Muscle of leg (tissue), 16 donors: ENCODE measurements at places on chromosomes 1 and 21. TPM values are rescaled to one million over a fixed set of nuclear protein-coding genes. Genes with fewer than 3 reads are reported as not detected.
A peak's percentile ranks its signal among the peaks of the same experiment; 100 is the strongest.

DNA sequence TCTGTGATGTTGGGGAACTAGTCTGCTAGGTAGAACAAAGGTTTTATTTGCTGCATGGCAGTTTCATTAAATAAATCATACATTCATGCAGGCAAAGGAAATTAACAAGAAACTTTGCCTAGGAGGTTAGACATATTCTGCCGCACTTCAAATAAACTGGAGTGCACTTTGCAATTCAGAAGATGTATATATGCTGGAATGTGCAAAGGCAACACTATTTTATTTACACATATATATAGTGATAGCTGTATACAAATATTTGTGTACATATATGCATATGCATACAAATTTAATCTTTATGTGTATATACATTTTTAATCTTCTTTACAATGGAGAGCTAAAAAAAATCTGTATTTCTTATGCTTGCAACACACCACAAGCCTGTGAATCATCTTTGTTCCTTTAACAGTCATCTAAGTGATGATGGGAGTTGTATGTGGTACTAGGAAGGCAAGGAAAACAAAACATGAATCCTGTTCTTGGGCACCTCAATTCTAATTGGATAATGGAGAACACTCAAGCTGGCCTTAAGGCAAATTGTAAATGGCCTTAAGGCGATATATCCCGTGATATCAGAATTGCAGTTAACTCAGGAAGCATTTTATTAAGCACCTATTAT is 605.8 kb upstream of the CAMK1G start:
- no peak overlapping the region for H3K27ac ChIP-seq
- DNase-seq = no peak
- H3K27me3 ChIP-seq = no peaks in the 10 kb centered on the region
- H3K36me3 ChIP-seq = no peaks in the 10 kb centered on the region
- no peaks in the 10 kb centered on the region for H3K4me1 ChIP-seq

DNA sequence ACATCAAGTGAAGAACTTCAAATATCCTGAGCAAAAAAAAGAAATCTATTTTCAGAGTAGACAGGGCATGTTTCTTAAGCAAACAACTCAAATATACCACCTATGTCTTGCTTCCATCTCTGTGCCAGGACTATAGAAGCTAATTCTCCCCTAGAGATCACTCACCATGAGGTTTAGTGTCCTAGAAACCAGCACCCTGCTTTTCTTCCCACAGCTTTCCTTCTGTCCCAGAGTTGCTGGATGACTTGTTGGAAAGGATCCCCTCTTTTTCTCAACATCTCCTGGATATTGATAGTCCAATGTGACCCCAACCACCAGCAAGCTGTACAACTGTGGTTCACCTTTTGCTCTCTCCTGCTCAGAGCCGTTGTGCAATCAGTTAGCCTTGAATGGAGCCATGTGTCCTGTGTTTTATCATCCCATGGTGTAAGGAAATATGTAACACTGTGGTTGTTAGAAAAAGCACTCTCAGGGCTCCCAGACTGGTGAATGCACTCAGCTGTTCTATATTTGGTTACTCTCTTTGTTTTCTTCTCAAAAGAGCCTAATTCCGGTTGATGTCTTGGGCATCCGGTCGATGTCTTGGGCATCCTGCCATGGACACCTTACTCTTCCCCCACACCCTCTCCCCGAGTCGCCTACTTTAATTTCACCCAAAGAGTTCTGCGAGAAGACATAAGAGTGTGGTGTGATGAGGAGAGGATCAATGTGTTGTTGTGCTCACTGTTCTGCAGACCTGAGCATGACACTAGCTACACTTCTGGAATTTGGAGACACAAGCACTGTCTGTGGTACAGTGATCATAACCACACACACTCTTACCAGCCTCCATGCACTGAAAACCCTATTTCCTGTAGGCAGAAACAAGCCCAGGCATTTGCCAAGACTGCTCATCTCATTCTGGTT is 1.7 kb downstream of the TNFSF4 start:
- no peaks in the 10 kb centered on the region for H3K27me3 ChIP-seq
- no peak for DNase-seq
- H3K36me3 ChIP-seq = no peaks in the 10 kb centered on the region
- H3K27ac ChIP-seq = no peak overlapping the region
- H3K4me3 ChIP-seq = no peak overlapping the region
- H3K4me1 ChIP-seq = peaks cover 7% of the 10 kb centered on the region

GRCh38 chr1:109397581-109398342 is at the start of gene SORT1:
TSS of gene SORT1 (minus strand) at chr1:109397918. CDS start at chr1:109397892, 26 bp downstream.
- H3K27ac ChIP-seq = peak within 1 kb of the TSS; percentile 56
- peak within 1 kb of the TSS; percentile 60 for H3K4me3 ChIP-seq
- peaks cover 3% of the 10 kb centered on the region for H3K27me3 ChIP-seq
- H3K4me1 ChIP-seq = peaks cover 22% of the 10 kb centered on the region
- peaks cover 4% of the 10 kb centered on the region for H3K36me3 ChIP-seq

- H3K4me1 ChIP-seq = peaks cover 30% of the 10 kb centered on the region
- no peaks in the 10 kb centered on the region for H3K27me3 ChIP-seq
- no peaks in the 10 kb centered on the region for H3K36me3 ChIP-seq
These were observed 8.6 kb downstream of the SMAP2 start for GRCh38 chr1:40382108-40382460.

GRCh38 chr1:13763991-13764390 is 64.0 kb downstream of the PRDM2 start:
- no peaks in the 10 kb centered on the region for H3K27me3 ChIP-seq
- H3K36me3 ChIP-seq = peaks cover 2% of the 10 kb centered on the region
- no peak overlapping the region for H3K4me3 ChIP-seq
- DNase-seq = no peak
- H3K4me1 ChIP-seq = peaks cover 14% of the 10 kb centered on the region

GRCh38 chr1:234170067-234170466 is 203.2 kb upstream of the COA6 start:
- no peaks in the 10 kb centered on the region for H3K4me1 ChIP-seq
- H3K4me3 ChIP-seq = no peak overlapping the region
- DNase-seq = no peak
- no peaks in the 10 kb centered on the region for H3K27me3 ChIP-seq

- DNase-seq = no peak
- H3K27me3 ChIP-seq = no peaks in the 10 kb centered on the region
- peaks cover 12% of the 10 kb centered on the region for H3K36me3 ChIP-seq
- no peak overlapping the region for H3K27ac ChIP-seq
- peaks cover 15% of the 10 kb centered on the region for H3K4me1 ChIP-seq
These were observed 17.7 kb downstream of the FAAH start for GRCh38 chr1:46411601-46412341.

- no peaks in the 10 kb centered on the region for H3K4me1 ChIP-seq
- DNase-seq = peak; percentile 70
- H3K36me3 ChIP-seq = no peaks in the 10 kb centered on the region
- H3K4me3 ChIP-seq = no peak overlapping the region
- H3K27ac ChIP-seq = peak overlapping the region; percentile 67
These were observed 30.5 kb downstream of the TNFSF18 start for GRCh38 chr1:173020138-173020750.

GRCh38 chr1:162942916-162943559 is 82.1 kb upstream of the CCDC190 start:
- no peaks in the 10 kb centered on the region for H3K36me3 ChIP-seq
- peaks cover 6% of the 10 kb centered on the region for H3K4me1 ChIP-seq
- no peak overlapping the region for H3K4me3 ChIP-seq

DNA sequence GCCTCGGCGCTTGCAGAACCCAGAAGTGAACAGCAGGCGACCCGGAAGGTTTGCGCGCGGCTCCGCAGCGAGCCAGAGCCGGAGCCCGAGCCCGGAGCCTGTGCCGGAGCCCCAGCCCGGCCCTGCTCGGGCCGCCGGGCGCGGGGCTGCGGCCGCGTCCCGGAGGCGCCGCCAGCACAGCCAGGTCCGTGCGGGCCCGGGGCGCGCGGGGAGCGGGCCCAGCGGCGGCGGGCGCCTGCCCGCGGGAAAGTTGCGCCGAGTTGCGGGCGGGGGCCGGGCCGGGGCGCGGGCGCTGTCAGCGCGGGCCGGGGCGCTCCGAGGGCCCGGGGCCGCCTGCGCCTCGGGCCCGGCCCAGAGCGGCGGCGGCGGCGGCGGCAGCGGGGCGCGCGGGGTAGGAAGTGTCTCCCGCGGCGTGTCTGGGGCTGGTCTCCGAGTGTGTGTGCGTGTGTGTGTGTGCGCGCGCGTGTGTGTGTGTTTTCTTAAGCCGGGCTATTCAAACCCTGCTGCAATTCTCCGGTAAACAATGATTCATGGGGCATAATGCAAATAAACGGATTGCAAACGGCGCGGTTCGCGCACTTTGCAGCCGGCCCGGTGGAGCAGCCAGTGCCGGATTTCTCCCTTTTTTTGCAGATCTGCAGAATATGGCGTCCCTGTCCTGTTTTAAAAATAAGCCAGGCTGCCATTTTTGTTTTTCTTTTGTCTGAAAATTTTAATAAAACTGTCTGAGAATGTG is at the start of gene ZNF362:
Gene ZNF362 (plus strand): TSS at position 22 of the 736 bp plus-strand sequence. CDS start 14,083 bp downstream, outside the sequence.
- peak within 1 kb of the TSS; percentile 83 for H3K27ac ChIP-seq
- peak within 1 kb of the TSS; percentile 89 for H3K4me3 ChIP-seq
- H3K27me3 ChIP-seq = no peaks in the 10 kb centered on the region

GRCh38 chr1:60637651-60638050 is 444.7 kb upstream of the NFIA start:
- H3K4me3 ChIP-seq = no peak overlapping the region
- DNase-seq = no peak
- H3K4me1 ChIP-seq = no peaks in the 10 kb centered on the region
- H3K36me3 ChIP-seq = no peaks in the 10 kb centered on the region
- H3K27ac ChIP-seq = no peak overlapping the region
- no peaks in the 10 kb centered on the region for H3K27me3 ChIP-seq

GRCh38 chr1:94949681-94950661 is 23.1 kb upstream of the CNN3 start:
- H3K4me3 ChIP-seq = no peak overlapping the region
- no peak for DNase-seq
- no peak overlapping the region for H3K27ac ChIP-seq
- H3K4me1 ChIP-seq = peaks cover 8% of the 10 kb centered on the region
- no peaks in the 10 kb centered on the region for H3K27me3 ChIP-seq

DNA sequence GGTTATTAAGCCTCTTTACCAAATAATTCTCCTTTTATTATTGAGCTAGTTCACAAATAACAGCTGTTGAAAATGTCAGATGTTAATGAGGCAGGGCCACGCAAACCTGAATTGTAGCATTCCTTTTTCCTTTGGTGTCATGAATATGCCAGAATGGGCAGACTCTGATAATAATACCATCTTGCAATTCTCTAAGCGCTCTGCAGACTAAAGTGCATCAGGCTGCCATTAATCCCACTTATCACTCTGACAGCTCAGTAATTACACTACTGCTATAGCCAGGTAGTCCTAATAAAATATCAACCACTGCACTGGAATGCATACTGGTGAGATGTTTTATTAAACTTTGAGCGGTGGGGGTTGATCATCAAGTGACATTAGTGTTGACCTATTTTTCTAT is 177.7 kb downstream of the DPYD start:
- H3K27ac ChIP-seq = no peak overlapping the region
- H3K4me3 ChIP-seq = no peak overlapping the region
- no peaks in the 10 kb centered on the region for H3K36me3 ChIP-seq
- DNase-seq = no peak
- no peaks in the 10 kb centered on the region for H3K27me3 ChIP-seq

DNA sequence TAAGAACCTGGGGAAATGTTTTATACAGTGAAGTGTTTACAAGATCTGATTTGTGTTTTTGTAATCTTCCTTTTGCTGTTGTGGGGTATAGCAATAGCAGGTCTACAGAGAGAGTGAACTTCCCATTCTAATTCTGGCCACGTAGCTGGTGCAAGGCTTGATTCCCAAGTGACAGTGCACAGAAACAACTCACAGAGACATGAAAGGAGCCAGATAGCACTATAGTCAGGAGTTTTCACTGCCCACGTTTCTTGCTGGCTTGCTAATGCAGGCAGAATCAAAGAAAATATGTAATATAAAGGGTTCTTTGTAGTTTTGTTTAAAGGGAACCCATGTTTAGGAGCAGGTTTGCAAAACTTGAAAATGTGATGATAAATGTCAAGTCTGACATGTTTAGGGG is 170.9 kb upstream of the IVNS1ABP start:
- no peak for DNase-seq
- H3K27me3 ChIP-seq = no peaks in the 10 kb centered on the region
- H3K4me3 ChIP-seq = no peak overlapping the region
- no peaks in the 10 kb centered on the region for H3K36me3 ChIP-seq

DNA sequence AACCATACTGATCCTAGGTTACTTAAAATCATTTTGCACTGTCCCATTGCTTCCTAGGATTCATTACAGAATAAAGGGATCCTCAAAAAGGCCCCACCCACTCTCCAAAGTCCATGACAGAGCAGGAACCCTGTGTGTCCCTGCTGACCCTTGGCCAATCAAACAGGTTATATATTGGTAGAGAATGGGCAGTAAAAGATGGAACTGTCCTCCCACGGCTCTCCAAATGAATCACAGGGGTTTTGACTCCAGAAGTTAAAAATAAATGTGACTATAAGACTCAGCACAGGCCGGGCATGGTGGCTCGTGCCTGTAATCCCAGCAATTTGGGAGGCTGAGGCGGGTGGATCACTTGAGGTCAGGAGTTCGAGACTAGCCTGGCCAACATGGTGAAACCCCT is 65.5 kb downstream of the ACOT7 start:
- H3K36me3 ChIP-seq = peaks cover 4% of the 10 kb centered on the region
- peaks cover 48% of the 10 kb centered on the region for H3K4me1 ChIP-seq
- H3K27me3 ChIP-seq = no peaks in the 10 kb centered on the region

GRCh38 chr1:159279773-159280172 is 22.4 kb upstream of the FCER1A start:
- H3K4me1 ChIP-seq = no peaks in the 10 kb centered on the region
- no peak overlapping the region for H3K4me3 ChIP-seq
- H3K27me3 ChIP-seq = no peaks in the 10 kb centered on the region
- H3K36me3 ChIP-seq = no peaks in the 10 kb centered on the region
- DNase-seq = no peak

GRCh38 chr1:31418626-31419323 is 5.8 kb downstream of the SERINC2 start:
- H3K4me3 ChIP-seq = no peak overlapping the region
- DNase-seq = no peak
- H3K27me3 ChIP-seq = peaks cover 13% of the 10 kb centered on the region
- peaks cover 37% of the 10 kb centered on the region for H3K4me1 ChIP-seq
- H3K27ac ChIP-seq = no peak overlapping the region

- no peak for DNase-seq
- no peaks in the 10 kb centered on the region for H3K4me1 ChIP-seq
- no peaks in the 10 kb centered on the region for H3K27me3 ChIP-seq
- no peaks in the 10 kb centered on the region for H3K36me3 ChIP-seq
These were observed 1.3 kb downstream of the LY9 start for GRCh38 chr1:160797271-160797709.

DNA sequence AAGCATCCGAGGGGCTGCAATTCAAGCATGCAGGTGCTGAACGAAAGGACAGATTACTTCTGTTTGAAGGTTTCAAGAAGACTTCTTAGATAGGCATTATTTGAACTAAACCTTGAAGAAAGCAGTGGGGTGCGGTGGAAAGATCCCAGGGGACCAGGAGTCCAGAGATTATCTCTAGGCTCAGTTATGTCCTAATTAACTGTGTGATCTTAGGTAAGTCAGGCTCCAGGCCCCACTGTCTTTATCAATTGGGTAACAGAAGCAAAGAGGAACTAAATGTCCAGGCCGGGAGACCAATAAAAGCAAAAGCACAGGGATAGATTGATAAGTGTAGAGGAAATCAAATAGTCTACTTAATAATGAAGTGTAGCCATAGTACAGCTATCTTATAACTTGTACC is 72.9 kb upstream of the CDC42BPA start:
- no peaks in the 10 kb centered on the region for H3K27me3 ChIP-seq
- H3K4me1 ChIP-seq = peaks cover 3% of the 10 kb centered on the region
- H3K4me3 ChIP-seq = no peak overlapping the region
- H3K27ac ChIP-seq = no peak overlapping the region

RNASEL gene
- 6.7 TPM for total RNA-seq

OR2T35 gene
- total RNA-seq = not detected

AXDND1 gene
- total RNA-seq = 0.13 TPM

DCLRE1B gene
- 5.2 TPM for total RNA-seq

HPCAL4 gene
- 1.8 TPM for total RNA-seq

LAMC2 gene
- 0.71 TPM for total RNA-seq

CLDN14 gene
- 4.1 TPM for total RNA-seq

PLA2G2C gene
- total RNA-seq = not detected

POFUT2 gene
- total RNA-seq = 32.7 TPM
